NCI-H1092 (cell line): ENCODE measurements at places on chromosomes 5 and 9.

DNA sequence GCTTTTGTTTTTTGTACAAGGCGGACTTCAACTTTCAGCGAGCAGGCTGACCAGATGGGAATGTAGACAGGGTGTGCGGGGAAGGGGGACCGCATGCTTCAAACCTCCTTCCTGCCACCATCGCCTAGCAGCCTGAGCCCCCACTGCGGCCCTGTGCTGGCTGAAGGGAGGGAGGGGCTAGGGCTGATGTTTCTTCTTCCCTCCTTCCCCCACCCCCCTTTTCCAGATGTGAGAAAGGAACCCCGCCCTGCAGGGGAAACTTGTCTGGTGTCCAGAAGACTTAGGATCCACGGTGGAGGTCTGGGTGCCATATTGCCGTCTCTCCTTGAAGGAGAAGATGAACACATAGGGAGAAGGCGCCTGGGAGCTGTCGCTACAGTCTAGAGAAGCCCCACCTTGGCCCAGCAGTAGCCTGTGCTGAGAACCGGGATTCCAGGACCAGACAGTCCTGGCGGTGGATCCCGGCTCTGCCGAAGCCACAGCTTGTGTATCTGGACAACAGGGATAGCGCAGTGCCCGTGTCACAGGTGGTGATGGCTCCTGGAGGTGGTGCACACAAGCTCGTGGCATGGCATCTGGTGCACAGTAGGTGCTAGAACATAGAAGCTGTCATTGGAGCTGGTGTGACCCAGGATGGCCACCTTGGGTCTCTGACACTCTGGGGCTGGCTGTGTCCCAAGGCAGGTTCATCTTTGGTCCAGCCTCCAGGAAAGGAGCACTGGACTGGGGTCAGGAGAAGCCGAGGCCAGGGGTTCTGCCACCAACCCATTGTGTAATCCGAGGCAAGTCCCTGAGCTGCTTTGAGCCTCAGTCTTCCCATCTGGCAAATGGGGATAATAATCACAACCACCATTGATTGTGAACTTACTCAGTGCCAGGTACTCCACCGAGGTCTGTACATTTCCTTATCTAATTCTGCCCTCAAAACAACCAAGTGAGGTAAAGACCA lies 205.6 kb downstream of the C9orf50 start:
- no peak for DNase-seq

DNA sequence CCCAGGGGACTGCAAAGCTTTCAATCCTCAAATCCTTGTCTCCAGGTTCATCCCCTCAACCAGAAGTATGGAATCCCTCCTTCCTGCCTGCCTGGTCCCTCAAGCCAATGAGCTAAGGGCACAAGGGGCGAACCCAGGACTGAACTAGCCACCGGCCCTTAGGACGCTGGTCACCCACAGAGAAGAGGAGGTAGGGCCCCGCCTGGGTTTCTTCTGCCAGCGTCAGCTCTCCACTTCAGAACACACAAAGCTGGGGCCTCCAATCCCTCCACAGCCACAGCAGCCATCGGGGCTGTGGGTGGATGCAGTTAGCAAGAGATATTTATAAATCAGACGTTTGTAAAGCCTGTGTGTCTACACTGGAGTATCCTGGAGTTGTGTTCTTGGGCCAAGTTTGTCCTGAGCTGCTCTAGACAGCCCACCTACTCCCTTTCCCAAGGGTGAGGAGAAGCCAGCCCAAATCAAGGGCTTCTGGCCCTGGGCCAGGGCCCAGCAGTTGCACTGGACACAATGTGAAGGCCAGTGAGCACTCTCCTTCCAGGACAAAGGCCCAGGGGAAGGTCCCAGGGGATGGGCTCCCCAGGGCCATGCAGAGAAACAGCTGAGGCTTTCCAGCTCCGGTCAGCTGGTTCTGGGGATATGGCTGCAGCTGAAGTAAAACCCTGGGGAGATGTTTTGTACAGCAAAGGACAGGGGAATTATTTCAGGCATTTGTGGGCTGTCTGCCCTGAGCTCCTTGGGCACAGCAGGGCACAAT lies 18.9 kb downstream of the AMBP start:
- no peak for DNase-seq

- DNase-seq = no peak
Observed at GRCh38 chr5:83450183-83450966, 21.2 kb upstream of the VCAN start.

DNA sequence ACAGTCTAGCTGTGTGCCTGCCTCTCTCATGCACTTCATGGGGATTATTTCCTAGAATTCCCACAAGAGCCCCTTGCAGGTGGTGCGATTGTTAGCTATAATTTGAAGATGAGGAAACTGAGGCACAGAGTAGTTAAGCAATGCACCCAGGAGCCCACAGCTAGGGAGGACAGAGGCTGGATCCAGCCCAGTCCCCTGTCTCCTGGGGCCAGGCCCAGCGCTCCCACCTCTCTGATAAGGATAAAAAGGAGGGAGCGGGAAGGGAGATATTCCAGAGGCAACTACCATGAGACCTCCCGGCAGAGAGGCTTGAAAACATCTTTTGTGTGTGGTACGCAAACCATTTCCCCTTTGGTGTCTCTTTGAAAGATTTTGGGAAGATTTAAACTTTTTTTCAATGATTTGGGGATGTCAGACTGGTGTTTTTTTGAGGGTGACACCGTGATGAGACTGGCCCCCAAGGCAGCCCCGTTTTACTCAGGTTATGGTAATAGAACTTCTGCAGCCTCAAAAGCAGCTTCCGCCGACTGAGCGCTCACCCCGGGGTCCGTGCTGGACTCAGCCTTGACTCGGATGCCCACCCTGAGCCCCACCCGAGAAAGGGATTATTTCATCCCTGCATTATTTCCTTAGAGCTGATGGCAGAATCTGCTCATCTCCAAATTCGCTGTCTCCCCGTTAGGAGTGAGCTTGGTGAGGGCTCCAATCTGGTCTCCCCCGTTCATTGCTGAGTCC lies 144.7 kb upstream of the IER5L start:
- DNase-seq = no peak

DNA sequence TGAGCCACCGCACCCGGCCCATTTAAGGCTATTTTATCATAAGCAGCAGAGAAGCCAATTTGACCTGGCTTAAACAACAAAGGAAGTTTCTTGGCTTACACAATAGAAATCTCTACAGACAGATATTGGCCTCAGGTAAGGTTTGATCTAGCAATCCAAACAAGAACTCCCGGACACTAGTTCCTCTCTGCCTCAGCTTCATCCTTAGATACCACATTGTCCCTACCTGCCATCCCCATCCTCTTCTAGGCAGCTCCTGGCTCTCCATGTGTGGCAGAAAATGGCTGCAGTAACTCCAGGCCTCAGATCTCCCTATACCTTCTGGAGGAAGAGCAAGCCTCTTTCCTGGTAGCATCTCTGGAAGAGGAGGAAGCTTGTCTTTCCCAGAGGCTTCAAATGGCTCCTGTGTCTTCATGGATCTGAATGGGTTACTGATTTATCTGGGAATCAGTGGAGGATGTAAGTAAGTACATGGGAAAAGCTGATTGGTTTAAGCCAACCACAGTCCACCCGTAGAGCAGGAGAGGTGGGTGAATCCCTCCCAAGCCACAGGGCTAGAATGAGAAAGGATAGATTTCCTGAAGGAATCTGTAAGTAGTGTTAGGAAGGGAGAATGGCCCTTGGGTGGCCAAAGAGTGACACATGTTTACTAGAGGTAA lies 26.7 kb upstream of the AOPEP start:
- no peak for DNase-seq

DNA sequence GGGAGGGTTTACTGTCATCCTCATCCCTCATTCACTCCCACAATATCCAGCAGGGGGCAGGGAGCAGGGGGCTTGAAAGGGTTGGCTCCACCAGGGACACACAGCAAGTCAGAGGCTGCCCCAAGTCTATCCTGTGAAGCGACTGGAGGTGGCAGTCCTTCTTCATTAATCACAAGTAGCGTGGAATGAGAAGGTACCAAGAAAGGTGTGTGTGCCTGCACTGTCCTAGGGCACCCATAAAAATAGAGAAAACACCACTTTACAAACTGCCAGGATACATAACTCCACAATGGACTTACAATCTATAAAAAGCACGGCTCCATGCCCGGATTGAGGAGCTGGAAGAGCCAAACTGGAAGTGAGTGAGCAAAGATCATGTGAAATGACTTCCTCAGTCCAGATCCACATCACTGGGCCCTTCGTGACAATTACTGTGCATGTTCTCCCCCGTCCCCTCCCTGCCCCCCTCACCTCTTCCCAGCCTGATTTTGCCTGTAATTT lies 183.9 kb downstream of the SLIT3 start:
- DNase-seq = no peak

- DNase-seq = peak; percentile 15
Observed at GRCh38 chr9:70229579-70229978, 29.2 kb upstream of the SMC5 start.
